ENCODE measurements at places on chromosomes 7 and 10. TPM values are rescaled to one million over a fixed set of nuclear protein-coding genes. Genes with fewer than 3 reads are reported as not detected.

GRCh38 chr7:156223935-156224832, 411.9 kb upstream of the SHH start:
- no peak for DNase-seq

DNA sequence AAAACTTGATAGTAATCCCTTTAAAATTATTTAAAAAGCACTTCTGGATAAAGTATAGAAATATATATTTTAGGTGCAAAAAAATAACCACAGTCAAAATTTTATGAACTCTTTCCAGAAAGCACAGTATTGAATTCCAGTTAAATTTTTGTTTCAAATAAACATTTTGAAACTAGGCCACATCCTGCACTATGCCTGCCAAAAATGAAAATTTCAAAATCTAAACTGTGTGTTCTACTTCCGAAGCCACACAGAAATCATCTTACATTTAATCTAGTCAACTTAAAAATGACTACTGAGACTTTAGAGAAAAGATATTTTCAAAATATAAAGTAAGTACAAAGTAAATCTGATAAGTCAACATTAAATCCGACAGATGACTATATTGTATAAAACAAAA, 50.0 kb downstream of the MAGI2 start:
- DNase-seq, result no peak

GRCh38 chr10:16811765-16812164, 5.5 kb downstream of the RSU1 start:
- no peak for DNase-seq

CDK1 gene
- 1.3 TPM for total RNA-seq

- no peak for DNase-seq
Observed at GRCh38 chr7:71145906-71146901, 14.3 kb downstream of the GALNT17 start.

PBLD gene
- total RNA-seq, result 9.4 TPM

DNA sequence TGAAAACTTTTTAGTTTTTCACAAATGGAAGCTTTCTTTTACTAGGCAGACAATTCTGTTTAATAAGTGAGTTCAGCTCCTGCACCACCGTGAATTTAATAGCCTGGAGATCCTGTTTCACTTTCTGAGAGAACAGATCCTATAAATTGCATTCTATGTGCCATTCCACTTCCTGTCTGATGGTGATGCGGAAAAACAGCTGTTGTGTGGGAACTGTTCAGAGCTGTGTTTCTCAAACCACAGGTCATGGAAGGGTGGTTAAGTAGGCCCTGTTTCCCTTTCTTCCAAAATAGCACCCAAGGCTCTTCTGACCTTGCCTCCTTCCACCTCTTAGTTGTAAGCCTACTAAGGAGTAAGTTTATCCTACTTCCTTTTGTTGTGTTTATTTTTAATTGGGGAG, 97.2 kb upstream of the DKK1 start:
- DNase-seq, result no peak

- DNase-seq, result no peak
Observed at GRCh38 chr7:45187946-45188411, 30.4 kb downstream of the RAMP3 start.

MUC3A gene
- 0.74 TPM for total RNA-seq

Measured in posterior vena cava (tissue), 2 donors.